ENCODE measurements at places on chromosomes 5 and 9. TPM values are rescaled to one million over a fixed set of nuclear protein-coding genes. Genes with fewer than 3 reads are reported as not detected.

- no peaks in the 10 kb centered on the region for H3K4me1 ChIP-seq
- no peaks in the 10 kb centered on the region for H3K36me3 ChIP-seq
- H3K27ac ChIP-seq, result no peak overlapping the region
Measured at GRCh38 chr5:103452089-103452488, 110.5 kb downstream of the NUDT12 start.

GRCh38 chr9:114386886-114387679, 699 bp downstream of the AKNA start:
- H3K36me3 ChIP-seq, result peaks cover 16% of the 10 kb centered on the region
- H3K4me1 ChIP-seq, result peaks cover 80% of the 10 kb centered on the region
- no peaks in the 10 kb centered on the region for H3K27me3 ChIP-seq

- no peaks in the 10 kb centered on the region for H3K4me1 ChIP-seq
- no peaks in the 10 kb centered on the region for H3K27me3 ChIP-seq
- no peak overlapping the region for H3K4me3 ChIP-seq
- DNase-seq, result no peak
- H3K36me3 ChIP-seq, result no peaks in the 10 kb centered on the region
- no peak overlapping the region for H3K27ac ChIP-seq
Measured at GRCh38 chr5:163963881-163964280, 458.5 kb downstream of the MAT2B start.

DNA sequence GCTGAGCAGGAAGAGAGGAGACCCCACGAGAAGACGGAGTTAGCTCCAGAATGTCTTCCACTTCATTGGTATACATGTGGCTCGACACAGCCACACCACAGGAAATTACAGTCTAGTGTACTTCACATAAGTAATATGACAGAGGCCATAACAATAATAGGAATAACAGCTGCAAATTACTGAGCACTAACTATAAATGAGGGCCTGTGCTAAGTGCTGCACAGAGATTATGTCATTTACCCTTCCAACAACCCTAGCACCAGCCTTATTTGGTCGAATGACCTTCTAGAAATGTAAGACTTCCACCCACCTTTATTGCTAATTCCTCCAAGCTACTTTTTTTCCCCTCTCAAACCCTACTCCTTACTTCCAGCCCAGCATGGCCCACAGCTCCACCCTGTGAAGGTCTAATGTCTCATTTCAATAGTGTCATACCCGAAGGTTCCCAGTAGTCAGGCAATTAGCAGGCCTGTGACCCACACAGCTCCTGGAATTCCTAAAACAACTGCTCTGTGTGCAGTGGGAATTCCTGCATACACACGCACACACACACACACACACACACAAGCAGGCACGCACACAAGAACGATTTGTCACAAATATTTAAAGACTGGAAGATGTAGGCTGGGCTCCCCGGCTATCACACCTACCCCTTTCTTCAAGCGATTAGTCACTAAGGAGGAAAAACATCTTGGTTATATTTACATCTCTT, 134.5 kb downstream of the FRMD3 start:
- H3K36me3 ChIP-seq, result no peaks in the 10 kb centered on the region
- H3K4me3 ChIP-seq, result no peak overlapping the region
- H3K4me1 ChIP-seq, result no peaks in the 10 kb centered on the region
- DNase-seq, result no peak

DNA sequence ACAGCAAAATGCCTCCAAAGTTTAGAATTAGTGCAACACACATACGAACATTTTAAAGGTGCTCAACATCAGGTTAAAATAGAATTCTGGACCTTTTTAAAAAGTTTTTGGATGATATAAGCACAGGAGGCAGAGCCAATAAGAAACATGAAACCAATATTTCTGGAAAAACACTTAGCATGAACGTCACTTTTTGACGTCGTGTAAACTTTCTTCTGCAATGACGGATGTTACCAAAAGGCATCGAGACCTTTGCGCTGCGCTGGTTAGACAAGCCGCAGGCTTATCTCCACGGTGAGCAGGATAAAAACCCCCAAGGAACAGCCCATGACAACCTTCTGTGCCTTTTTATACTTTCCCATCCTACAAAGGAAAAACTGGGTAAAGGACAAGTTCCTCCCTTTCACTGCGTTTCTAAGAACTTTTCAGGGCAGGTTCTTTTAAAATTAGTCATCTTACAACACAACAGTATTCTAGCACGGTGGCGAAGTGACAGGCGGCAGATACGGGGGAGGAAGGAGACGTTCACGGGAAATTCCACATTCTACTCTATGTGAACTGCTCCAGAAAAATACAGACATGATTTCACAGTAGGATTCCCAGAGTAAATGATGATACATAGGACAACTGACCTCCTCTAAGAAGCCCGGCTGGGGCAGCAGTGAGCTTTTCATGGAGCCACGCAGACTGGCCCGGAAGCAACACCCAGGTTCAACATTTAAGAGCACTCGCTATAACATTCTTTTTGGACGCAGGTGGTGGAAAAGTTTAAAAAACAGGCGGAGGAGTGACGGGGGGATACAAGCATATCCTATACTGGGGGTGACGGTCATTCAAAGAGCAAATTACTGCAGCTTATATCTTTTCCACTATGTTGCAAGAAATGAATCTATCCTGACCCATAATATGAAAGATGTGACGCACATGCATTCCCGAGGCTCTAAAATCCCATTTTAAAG, 52.4 kb downstream of the USP20 start:
- peak; percentile 82 for DNase-seq
- H3K27ac ChIP-seq, result peak overlapping the region; percentile 99
- H3K27me3 ChIP-seq, result no peaks in the 10 kb centered on the region
- peak overlapping the region; percentile 87 for H3K4me3 ChIP-seq
- H3K4me1 ChIP-seq, result peaks cover 93% of the 10 kb centered on the region
- no peaks in the 10 kb centered on the region for H3K36me3 ChIP-seq

DNA sequence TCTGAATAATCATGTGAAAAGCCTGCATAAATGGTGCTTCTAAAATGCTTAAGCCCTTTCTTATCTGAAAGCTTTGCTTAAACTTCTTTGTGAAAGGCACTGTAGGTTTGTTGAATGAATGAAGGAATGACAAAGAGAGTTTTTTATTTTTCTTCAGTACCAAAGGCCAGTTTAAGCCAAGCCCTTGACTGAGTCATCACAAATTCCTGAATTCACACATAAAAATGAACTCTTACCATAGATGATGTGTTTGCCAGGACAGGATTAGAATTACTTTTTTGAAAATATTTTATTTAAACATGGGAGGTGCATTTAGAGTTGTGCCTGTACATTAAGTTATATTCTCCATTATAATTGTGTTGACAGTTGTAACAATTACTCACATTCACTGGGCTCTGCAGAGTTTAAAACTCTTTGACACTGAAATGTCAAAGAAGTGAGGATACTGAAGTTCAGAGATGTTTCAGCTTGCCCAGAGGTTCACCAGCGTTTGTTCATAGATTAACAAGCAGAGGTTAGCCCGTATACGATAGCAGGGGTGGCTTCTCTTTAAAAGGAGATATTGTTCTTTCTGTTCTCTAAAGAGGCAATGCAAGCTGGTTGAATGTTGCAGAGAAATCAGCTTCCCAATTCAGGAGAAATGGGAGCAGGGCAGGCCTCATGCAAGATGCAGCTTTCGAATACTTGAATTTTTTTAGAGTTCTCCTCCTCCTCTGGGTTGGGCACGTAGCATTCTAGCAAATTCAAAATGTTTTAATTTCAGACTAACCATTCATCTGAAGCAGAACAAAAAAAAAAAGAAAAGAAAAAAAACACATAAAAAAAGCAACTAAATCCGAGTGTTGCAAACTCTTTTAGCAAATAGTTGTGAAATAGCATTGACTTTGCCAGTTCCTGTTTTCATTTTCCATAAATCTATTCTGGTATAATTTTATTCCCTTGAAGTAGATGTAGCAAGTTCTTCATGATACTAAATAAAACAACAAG, 358.7 kb upstream of the KLF4 start:
- H3K4me3 ChIP-seq, result no peak overlapping the region
- no peaks in the 10 kb centered on the region for H3K4me1 ChIP-seq
- no peaks in the 10 kb centered on the region for H3K36me3 ChIP-seq
- no peak for DNase-seq
- no peak overlapping the region for H3K27ac ChIP-seq
- H3K27me3 ChIP-seq, result no peaks in the 10 kb centered on the region

GRCh38 chr9:93098236-93098946, 2.4 kb downstream of the CARD19 start:
- peak overlapping the region; percentile 79 for H3K4me3 ChIP-seq
- H3K27me3 ChIP-seq, result no peaks in the 10 kb centered on the region
- no peaks in the 10 kb centered on the region for H3K36me3 ChIP-seq
- peaks cover 65% of the 10 kb centered on the region for H3K4me1 ChIP-seq
- peak; percentile 31 for DNase-seq

- H3K27ac ChIP-seq, result no peak overlapping the region
- no peaks in the 10 kb centered on the region for H3K4me1 ChIP-seq
- H3K36me3 ChIP-seq, result no peaks in the 10 kb centered on the region
- H3K27me3 ChIP-seq, result peaks cover 6% of the 10 kb centered on the region
- DNase-seq, result no peak
Measured at GRCh38 chr5:148725675-148726074, 71.3 kb upstream of the HTR4 start.

DNA sequence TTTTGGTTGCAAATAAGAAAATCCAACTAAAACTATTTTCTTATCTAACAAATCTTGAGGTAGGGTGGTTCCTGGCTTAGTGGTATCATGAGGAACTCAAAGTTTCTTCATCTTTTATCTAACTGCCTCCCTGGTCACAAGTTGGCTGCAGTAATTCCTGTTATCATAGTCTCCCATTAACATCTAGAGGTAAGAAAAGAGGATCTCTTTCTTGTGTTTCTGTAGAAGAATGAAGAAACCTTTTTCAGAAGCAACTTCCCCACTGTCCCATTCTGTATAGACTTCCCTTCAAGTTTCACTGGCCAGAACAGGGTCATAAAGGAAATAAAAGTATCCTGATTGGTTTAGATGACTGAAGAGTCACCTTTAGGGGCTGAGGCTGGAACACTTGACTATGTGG, 81.8 kb upstream of the ELL2 start:
- no peaks in the 10 kb centered on the region for H3K36me3 ChIP-seq
- DNase-seq, result no peak
- H3K27me3 ChIP-seq, result peaks cover 4% of the 10 kb centered on the region
- no peak overlapping the region for H3K27ac ChIP-seq
- no peak overlapping the region for H3K4me3 ChIP-seq

- no peak for DNase-seq
- no peak overlapping the region for H3K27ac ChIP-seq
- H3K27me3 ChIP-seq, result no peaks in the 10 kb centered on the region
- H3K4me1 ChIP-seq, result no peaks in the 10 kb centered on the region
- H3K4me3 ChIP-seq, result no peak overlapping the region
- H3K36me3 ChIP-seq, result peaks cover 9% of the 10 kb centered on the region
Measured at GRCh38 chr5:80747922-80748321, 93.1 kb upstream of the DHFR start.

- no peaks in the 10 kb centered on the region for H3K4me1 ChIP-seq
- H3K4me3 ChIP-seq, result no peak overlapping the region
- no peaks in the 10 kb centered on the region for H3K36me3 ChIP-seq
Measured at GRCh38 chr9:27602954-27603353, 29.7 kb upstream of the C9orf72 start.

DNA sequence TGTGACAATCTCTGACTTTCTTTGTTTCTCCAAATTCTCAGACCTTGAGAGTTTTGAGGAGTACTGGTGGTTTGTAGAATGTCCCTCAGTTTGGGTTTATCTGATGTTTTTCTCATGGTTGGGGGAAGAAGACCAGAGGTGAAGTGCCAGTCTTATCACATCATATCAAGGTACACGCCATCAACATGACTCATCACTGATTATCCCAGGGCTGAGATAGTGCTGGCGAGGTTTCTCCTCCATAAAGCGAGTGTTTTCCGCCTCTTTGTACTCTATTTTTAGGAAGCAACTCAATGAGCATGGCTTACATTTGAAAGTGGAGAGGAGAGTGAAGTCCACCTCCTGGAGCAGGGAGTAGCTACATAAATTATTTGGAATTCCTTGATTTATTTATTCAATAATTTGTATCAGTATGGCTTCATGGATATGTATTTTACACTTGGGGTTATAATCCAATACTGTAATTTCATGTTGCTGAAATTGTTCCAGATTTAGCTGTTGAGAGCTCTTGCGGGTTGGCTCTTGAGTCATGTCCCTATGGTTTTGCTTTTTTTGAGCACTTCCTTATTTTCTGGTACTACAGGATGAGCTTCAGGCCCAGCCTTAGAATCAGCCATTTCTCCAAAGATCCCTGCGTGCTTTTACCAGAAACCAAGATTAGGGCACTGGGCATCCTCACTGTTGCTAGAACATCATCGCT, 23.9 kb downstream of the DCANP1 start:
- H3K36me3 ChIP-seq, result no peaks in the 10 kb centered on the region
- no peaks in the 10 kb centered on the region for H3K4me1 ChIP-seq
- H3K4me3 ChIP-seq, result no peak overlapping the region
- no peak for DNase-seq
- no peak overlapping the region for H3K27ac ChIP-seq
- peaks cover 34% of the 10 kb centered on the region for H3K27me3 ChIP-seq

DNA sequence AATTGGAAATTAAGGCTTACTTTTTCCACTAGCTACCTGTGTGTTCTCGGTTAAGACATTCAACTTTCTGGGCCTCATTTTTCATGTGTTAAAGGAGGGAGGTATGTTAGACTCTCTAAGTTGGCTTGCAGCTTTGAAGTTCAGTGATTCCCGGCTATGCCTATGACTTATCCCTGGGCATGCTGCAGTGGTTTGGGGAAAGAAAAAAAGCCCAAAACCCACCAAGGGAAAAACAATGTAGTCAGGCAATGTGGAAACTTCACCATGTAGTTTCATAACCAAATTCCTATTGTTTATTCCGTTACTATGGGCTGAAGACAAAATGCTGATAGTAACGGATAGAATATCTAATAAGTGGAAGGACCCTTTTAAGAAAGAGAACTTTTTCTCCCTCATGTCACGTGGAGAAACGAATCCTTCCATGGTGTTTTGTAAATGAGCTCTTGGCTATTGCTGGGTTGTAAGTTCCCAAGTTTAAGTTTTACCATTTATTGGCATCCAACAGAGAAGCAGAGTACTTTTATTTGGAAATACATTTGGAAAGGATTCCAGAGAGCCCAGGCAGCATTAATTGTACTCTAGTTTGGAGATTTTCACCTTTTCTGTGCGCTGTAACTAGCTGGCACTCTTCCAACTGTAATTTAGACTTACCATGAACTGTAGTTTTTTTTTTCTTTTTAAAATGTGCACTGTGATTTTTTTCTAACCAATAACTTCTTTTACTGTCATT, 84.9 kb upstream of the MPDZ start:
- no peaks in the 10 kb centered on the region for H3K4me1 ChIP-seq
- no peak for DNase-seq
- H3K27me3 ChIP-seq, result no peaks in the 10 kb centered on the region
- no peaks in the 10 kb centered on the region for H3K36me3 ChIP-seq

DNA sequence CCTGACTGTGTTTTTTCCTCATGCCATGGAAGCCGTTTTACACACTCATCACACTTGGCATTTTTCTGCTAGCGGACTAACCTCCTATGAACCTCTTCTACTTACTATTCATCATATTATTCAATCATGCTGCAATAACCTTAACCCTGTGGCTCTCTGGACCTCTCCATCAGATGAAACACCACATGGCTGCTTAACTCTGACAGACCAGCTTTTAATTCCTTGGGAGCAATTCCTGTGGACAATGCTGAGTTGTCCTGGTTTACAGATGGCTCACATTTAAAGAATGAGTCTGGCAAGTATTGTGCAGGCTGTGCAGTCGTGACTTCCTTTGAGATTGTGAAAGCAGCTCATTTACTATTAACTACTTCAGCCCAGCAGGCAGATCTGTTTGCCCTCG, 9.0 kb downstream of the OR1J1 start:
- H3K27ac ChIP-seq, result no peak overlapping the region
- no peaks in the 10 kb centered on the region for H3K36me3 ChIP-seq
- H3K27me3 ChIP-seq, result peaks cover 20% of the 10 kb centered on the region
- no peak for DNase-seq

CAPSL gene
- not detected for total RNA-seq

LECT2 gene
- total RNA-seq, result not detected

RNF130 gene
- 4.2 TPM for total RNA-seq

SLC31A2 gene
- 3.2 TPM for total RNA-seq

GPR21 gene
- total RNA-seq, result 3.6 TPM

SHB gene
- total RNA-seq, result 0.69 TPM

EQTN gene
- not detected for total RNA-seq
